ENCODE measurements at places on chromosomes 12 and 14.
A peak's percentile ranks its signal among the peaks of the same experiment; 100 is the strongest.

DNA sequence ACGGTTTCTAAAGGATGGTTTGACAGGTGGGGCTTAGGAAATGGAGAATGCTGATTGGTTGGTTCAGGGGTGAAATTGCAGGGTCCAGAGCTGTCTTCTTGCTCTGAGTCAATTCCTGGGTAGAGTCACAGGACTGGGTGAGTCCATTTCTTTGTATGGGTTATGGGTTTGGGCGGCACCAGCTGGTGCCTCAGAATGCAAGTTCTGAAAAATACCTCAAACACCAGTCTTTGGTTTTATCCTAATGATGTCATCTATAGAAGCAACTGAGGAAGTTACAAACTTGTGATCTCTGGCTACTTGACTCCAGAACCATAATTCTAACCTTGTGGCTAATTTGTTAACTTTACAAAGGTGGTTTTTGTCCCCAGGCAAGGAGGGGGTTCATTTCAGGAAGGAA lies 47.6 kb upstream of the EIF5 start:
- DNase-seq, result no peak

- DNase-seq, result no peak
Observed at GRCh38 chr14:48725051-48725734, 861.0 kb downstream of the RPS29 start.

DNA sequence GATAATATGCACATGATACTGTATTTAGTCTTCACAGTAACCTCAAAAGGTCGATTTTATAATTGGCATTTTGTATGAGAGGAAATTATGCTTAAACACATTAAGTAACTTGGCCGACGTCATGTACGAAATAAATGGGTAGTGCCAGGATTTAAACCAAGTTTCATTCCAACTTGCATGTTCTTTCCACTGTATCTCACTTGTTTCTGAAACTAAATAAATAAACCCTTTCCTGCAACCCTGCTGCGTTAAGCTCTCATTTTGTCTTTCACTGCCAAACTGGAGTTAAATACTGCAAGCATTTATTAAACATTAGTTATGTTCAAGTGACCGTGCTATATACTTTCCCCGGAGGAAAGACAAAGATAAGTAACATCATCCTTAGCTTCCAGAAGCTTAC lies 293.9 kb upstream of the PRKD1 start:
- DNase-seq, result no peak

DNA sequence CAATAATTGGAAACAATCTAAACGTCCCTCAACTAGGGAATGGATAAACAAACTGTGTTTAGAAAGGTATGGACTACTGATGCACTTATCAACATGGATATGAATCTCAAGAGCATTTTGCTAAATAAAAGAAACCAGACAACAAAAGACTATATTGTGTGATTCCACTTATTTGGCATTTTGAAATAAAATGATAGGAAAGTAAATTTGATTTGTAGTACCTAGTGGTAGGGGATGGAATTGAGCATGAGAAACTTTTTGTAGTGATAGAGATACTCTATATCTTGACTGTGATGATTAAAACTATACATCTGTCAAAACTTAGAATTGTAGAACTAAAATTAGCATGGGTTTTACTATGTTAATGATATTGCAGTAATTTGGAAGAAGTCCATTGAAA lies 87.1 kb downstream of the ARID2 start:
- DNase-seq, result no peak

DNA sequence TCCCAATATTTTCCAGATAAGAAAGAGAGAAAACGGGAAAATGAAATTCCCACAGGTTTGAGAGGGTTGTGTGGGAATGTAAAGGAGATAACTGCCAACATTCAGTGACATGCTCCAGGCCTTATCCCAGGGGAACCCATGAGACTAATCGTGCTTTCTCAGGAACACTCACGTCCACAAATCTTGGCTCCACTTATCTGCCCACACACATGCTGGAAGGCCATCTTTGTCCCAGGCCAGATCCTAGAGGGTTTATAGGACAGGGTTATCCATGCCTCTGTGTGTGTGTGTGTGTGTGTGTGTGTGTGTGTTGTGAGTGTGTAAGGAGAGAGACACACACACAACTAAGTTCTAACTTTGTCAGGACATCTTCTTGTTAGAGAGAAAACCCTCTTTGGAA lies 182.2 kb upstream of the E2F7 start:
- no peak for DNase-seq

DNA sequence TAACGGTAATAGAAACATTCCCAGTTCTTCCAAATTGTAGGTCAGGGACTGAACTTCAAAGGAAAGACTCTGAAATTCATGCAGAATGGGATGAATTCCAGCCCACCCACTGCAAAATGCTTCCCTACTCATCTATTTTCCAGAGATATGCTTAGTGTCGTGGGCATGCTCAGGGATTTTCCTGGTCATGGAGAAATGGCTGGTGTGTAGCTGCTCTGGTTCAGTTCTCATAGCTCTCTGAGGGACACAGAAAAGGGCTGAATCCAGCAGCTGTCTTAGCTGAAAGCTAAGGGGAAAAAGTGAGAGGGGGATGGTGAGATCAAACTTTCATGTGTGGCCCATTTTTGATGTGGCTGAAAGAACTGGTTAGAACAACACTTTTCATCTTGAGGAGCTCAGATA lies 72.9 kb upstream of the KRAS start:
- no peak for DNase-seq

GRCh38 chr14:22070119-22070982 lies 396.7 kb upstream of the OR4E1 start:
- peak; percentile 54 for DNase-seq

- no peak for DNase-seq
Observed at GRCh38 chr14:62844546-62844945, 200.7 kb downstream of the KCNH5 start.

DNA sequence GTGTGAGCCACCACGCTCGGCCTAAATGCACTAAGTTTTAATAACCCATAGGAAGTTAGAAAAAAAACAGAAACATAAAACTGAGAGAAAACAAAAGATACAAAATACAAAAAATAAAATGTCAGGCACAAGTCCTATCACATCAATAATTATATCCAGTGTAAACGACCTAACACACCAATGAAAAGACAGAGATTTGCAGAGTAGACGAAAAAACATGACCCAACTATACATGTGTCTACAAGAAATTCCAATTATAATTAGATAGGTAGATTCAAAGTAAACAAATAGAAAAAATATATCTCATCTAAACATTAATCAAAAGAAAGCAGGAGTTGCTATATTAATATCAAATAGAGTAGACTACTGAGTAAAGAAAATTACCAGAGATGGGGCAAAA lies 69.4 kb upstream of the NUDT4 start:
- no peak for DNase-seq

GRCh38 chr14:95033031-95033430 lies 124.3 kb downstream of the DICER1 start:
- DNase-seq, result no peak

GRCh38 chr12:94982456-94982855 lies 21.0 kb downstream of the NDUFA12 start:
- DNase-seq, result no peak

- DNase-seq, result no peak
Observed at GRCh38 chr12:11953523-11953922, 117.2 kb upstream of the BCL2L14 start.

Data from CD4-positive, alpha-beta T cell treated with Interleukin-15 for 1 hour (primary cell).